Kidney (tissue), 22 donors: ENCODE measurements at places on chromosomes 5 and 9.

GRCh38 chr5:33631786-33632185, 191.0 kb downstream of the TARS1 start:
- DNase-seq = no peak
- no peaks in the 10 kb centered on the region for H3K4me1 ChIP-seq
- no peaks in the 10 kb centered on the region for H3K36me3 ChIP-seq
- H3K27me3 ChIP-seq = no peaks in the 10 kb centered on the region
- H3K27ac ChIP-seq = no peak overlapping the region
- no peak overlapping the region for H3K4me3 ChIP-seq

GRCh38 chr9:136467766-136468165, 15.1 kb downstream of the SEC16A start:
- H3K36me3 ChIP-seq = no peaks in the 10 kb centered on the region
- no peak for DNase-seq
- H3K4me1 ChIP-seq = no peaks in the 10 kb centered on the region

- H3K36me3 ChIP-seq = no peaks in the 10 kb centered on the region
- no peak overlapping the region for H3K27ac ChIP-seq
- no peak for DNase-seq
- no peak overlapping the region for H3K4me3 ChIP-seq
- H3K27me3 ChIP-seq = no peaks in the 10 kb centered on the region
Observed at GRCh38 chr9:13513286-13513685, 233.8 kb upstream of the MPDZ start.

GRCh38 chr9:114364134-114365041, 23.4 kb downstream of the AKNA start:
- peak; percentile 37 for DNase-seq
- no peaks in the 10 kb centered on the region for H3K27me3 ChIP-seq

- no peaks in the 10 kb centered on the region for H3K4me1 ChIP-seq
- no peak for DNase-seq
- H3K4me3 ChIP-seq = no peak overlapping the region
- H3K27me3 ChIP-seq = no peaks in the 10 kb centered on the region
- H3K36me3 ChIP-seq = no peaks in the 10 kb centered on the region
Observed at GRCh38 chr5:163658702-163659567, 153.5 kb downstream of the MAT2B start.

- H3K4me1 ChIP-seq = no peaks in the 10 kb centered on the region
- H3K27ac ChIP-seq = no peak overlapping the region
- DNase-seq = no peak
- H3K36me3 ChIP-seq = no peaks in the 10 kb centered on the region
Observed at GRCh38 chr5:30438785-30439184, 754.7 kb upstream of the CDH6 start.

DNA sequence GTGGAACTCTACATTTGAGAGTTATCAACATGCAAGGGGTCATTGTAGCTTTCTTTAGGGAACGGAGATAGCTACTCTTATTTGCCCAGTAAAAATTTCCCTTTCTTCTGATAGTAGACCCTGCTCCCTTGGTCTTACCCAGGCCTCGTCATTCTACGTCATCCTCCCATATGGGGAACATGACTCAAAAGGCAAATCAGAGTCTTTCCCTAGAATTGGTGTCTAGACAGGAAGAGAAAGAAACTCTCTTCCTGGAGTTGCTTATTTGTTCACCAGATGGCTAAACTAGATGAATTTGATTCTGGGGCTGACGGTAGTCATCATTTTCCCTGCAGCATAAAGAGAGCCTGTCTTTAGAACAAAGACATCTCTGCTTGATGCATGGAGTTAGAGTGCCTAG, 12.2 kb upstream of the SLC38A9 start:
- H3K36me3 ChIP-seq = no peaks in the 10 kb centered on the region
- H3K27me3 ChIP-seq = no peaks in the 10 kb centered on the region
- no peak overlapping the region for H3K4me3 ChIP-seq
- no peak for DNase-seq
- no peak overlapping the region for H3K27ac ChIP-seq

GRCh38 chr5:111734013-111734412, 23.0 kb downstream of the NREP start:
- H3K27me3 ChIP-seq = no peaks in the 10 kb centered on the region
- H3K4me3 ChIP-seq = no peak overlapping the region
- no peak for DNase-seq
- H3K4me1 ChIP-seq = peaks cover 28% of the 10 kb centered on the region
- peak overlapping the region; percentile 9 for H3K27ac ChIP-seq

GRCh38 chr9:91195372-91196012, 166.2 kb downstream of the AUH start:
- H3K27ac ChIP-seq = peak overlapping the region; percentile 100
- peaks cover 65% of the 10 kb centered on the region for H3K4me1 ChIP-seq
- no peaks in the 10 kb centered on the region for H3K36me3 ChIP-seq
- no peak overlapping the region for H3K4me3 ChIP-seq
- peak; percentile 43 for DNase-seq
- H3K27me3 ChIP-seq = no peaks in the 10 kb centered on the region

DNA sequence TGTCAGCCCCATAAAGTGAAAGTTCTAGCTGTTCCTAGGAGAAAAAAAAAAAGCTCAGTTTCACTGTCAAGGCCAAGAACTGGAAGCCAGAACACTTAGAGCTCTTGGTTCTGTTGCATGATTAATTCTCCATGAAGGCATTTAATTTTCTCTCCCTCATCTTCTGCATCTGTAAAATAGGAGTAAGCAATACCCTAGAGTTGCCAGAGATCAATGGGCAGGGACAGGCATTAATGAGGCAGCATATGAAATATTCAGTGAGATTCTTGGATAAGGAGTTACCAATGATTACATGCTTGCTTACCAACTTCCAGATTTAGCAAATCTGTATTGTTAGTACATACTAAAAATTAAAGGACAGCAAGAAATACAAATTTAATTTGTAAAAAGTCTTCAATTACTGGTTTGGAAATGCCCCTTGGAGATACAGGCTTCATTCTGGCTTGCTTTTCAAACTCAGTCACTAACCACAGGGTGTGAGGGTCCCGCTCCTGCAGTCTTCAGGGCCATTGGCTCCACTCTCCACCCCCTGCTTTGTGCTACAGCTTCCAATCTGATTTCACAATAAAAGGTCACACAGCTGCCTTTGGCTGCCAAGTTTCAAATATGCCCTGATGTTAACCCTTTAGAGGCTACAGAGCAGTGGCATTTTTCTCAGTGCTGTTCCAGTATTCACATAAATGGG, 624.6 kb downstream of the BNC2 start:
- DNase-seq = no peak
- H3K27ac ChIP-seq = no peak overlapping the region
- no peaks in the 10 kb centered on the region for H3K36me3 ChIP-seq
- H3K27me3 ChIP-seq = no peaks in the 10 kb centered on the region

DNA sequence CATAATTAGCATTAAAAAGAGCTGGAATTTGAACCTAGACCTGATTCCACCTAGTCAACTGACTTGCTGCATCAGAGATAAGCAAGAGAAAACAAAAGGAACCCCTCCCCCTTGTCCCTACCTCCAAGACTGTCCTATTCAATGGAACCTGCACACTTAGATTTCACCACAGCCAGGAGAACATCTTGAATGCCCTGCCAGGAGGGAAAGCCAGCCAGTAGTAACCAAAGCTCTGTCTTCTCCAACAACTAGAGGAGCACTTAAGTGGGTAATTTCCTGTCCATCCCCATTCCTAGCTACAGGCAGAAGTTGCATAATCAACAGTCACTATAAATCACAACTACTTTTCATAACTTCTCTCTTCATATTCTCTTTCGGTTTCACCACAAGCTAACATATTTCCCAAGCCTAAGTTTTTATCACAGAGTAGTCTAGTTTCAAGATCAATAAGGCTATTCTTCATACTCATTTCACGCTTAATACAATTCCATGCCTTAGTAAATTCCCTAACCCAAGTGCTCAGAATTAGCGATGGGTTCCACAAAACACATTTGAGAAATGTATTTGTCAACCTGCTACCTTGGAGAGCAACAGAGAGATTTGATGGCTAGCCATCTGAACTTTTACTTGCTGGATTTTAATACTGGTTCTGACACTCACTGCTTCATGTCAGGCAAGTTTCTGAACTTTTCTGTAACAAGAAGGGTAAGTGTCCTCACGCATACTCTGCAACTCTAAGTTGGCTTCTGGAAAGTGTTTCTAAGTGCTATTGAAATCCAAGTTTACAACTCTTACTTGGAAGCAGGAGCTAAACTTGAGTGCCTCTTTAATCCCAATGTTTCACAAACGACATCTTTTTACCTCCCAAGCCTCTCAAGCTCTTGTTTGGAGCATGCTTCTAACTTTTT, 2.0 kb downstream of the DENND1A start:
- peak overlapping the region; percentile 15 for H3K27ac ChIP-seq
- no peak overlapping the region for H3K4me3 ChIP-seq
- peaks cover 17% of the 10 kb centered on the region for H3K4me1 ChIP-seq
- DNase-seq = no peak
- no peaks in the 10 kb centered on the region for H3K36me3 ChIP-seq

- H3K27me3 ChIP-seq = no peaks in the 10 kb centered on the region
- no peak overlapping the region for H3K4me3 ChIP-seq
Observed at GRCh38 chr9:102405218-102405867, 589.8 kb upstream of the CYLC2 start.

DNA sequence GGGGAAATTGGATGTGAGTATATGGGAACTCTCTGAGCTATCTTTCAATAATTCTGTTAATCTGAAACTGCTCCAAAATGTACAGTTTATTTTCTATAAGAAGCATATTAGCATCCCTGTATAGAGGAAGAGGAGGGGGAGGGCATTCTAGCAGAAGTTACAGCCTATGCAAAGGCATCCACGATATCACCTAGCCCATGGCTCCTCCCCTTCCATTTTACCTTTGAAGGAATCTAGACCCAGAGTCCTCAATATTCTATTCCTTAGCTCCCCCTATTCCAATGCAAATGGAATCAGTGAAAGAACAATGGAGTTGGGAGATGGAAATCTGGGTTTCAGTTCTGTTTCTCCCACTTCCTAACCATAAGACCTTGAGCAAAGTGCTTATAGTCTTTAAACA, 132.9 kb upstream of the IFNE start:
- no peak overlapping the region for H3K4me3 ChIP-seq
- DNase-seq = no peak
- H3K27ac ChIP-seq = no peak overlapping the region
- H3K36me3 ChIP-seq = no peaks in the 10 kb centered on the region

DNA sequence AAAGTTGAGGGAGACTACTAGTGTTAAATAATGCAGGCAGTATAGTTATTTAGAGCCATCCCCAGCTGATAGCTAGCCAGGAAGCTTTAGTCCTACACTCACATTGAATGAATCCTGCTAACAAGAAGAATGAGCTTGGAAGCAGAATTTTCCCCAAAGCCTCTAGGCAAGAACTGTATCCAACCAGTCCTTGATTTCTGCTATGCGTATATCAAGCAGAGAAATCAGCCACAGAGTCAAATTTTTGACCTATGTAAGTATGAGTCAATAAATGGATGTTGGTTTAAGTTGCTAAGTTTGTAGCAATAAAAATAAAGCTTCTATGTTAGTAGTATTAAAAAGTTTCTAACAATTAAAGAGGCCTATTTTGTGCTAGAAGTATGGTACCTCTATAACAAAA, 672.1 kb upstream of the CHD1 start:
- no peak for DNase-seq
- H3K27me3 ChIP-seq = no peaks in the 10 kb centered on the region
- no peak overlapping the region for H3K27ac ChIP-seq
- no peaks in the 10 kb centered on the region for H3K4me1 ChIP-seq

- no peak overlapping the region for H3K27ac ChIP-seq
- H3K27me3 ChIP-seq = no peaks in the 10 kb centered on the region
- no peaks in the 10 kb centered on the region for H3K4me1 ChIP-seq
- DNase-seq = peak; percentile 64
- H3K4me3 ChIP-seq = no peak overlapping the region
- H3K36me3 ChIP-seq = no peaks in the 10 kb centered on the region
Observed at GRCh38 chr9:127209948-127210640, 54.5 kb upstream of the GARNL3 start.

- peaks cover 4% of the 10 kb centered on the region for H3K27me3 ChIP-seq
- no peak overlapping the region for H3K4me3 ChIP-seq
- H3K36me3 ChIP-seq = no peaks in the 10 kb centered on the region
- H3K4me1 ChIP-seq = no peaks in the 10 kb centered on the region
- no peak overlapping the region for H3K27ac ChIP-seq
- DNase-seq = no peak
Observed at GRCh38 chr5:157460921-157461792, 1.1 kb downstream of the NIPAL4 start.

GRCh38 chr9:114030364-114030763, 47.7 kb downstream of the AMBP start:
- H3K27ac ChIP-seq = no peak overlapping the region
- peaks cover 46% of the 10 kb centered on the region for H3K36me3 ChIP-seq
- DNase-seq = no peak
- H3K4me3 ChIP-seq = no peak overlapping the region
- H3K27me3 ChIP-seq = no peaks in the 10 kb centered on the region
- no peaks in the 10 kb centered on the region for H3K4me1 ChIP-seq

GRCh38 chr9:27584931-27585330, 11.7 kb upstream of the C9orf72 start:
- H3K36me3 ChIP-seq = no peaks in the 10 kb centered on the region
- no peak for DNase-seq
- no peak overlapping the region for H3K27ac ChIP-seq
- H3K27me3 ChIP-seq = no peaks in the 10 kb centered on the region

- no peaks in the 10 kb centered on the region for H3K27me3 ChIP-seq
- no peak overlapping the region for H3K4me3 ChIP-seq
- no peak overlapping the region for H3K27ac ChIP-seq
- DNase-seq = no peak
- H3K36me3 ChIP-seq = no peaks in the 10 kb centered on the region
Observed at GRCh38 chr9:135332979-135333748, 146.4 kb upstream of the PPP1R26 start.

GRCh38 chr5:126435261-126435660, 12.1 kb downstream of the GRAMD2B start:
- no peaks in the 10 kb centered on the region for H3K27me3 ChIP-seq
- H3K27ac ChIP-seq = no peak overlapping the region
- H3K36me3 ChIP-seq = peaks cover 5% of the 10 kb centered on the region
- DNase-seq = peak; percentile 17
- no peaks in the 10 kb centered on the region for H3K4me1 ChIP-seq

DNA sequence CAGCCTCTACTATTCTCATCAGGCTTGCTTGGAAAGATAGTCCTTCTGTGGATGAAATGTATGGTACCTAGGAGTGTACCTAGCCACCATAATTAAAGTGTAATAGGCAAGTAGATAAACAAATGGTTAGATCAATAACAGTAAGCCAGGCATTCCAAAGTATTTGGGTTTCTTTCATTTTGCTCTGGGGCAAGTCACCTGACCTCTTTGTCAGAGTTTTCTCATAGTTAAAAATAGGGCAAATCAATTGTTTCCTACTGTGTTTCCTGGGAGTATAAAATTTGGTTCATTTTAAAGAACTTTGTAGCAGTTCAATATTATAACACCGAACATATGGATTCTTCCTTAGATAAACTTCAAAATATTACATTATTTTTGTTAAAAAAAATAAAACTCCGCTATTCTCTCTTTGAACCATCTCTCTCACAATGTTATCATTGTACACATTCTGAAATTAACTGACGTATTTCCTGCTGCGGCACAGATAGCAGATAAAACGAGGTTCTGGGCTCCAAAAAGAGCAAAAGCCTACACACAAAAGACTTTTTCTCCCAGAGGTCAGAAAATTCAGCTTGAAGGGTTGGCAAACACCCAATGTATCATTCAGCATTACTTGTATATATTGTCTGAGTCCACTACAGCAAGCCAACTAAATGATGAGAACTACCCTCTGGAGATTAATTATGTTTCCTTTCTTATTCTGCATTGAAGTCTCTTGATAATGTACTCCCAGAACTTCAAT, 267.9 kb downstream of the COX7C start:
- no peak for DNase-seq
- H3K27ac ChIP-seq = no peak overlapping the region
- no peaks in the 10 kb centered on the region for H3K36me3 ChIP-seq
- H3K4me3 ChIP-seq = no peak overlapping the region
